ENCODE measurements at places on chromosomes 7 and 10.

DNA sequence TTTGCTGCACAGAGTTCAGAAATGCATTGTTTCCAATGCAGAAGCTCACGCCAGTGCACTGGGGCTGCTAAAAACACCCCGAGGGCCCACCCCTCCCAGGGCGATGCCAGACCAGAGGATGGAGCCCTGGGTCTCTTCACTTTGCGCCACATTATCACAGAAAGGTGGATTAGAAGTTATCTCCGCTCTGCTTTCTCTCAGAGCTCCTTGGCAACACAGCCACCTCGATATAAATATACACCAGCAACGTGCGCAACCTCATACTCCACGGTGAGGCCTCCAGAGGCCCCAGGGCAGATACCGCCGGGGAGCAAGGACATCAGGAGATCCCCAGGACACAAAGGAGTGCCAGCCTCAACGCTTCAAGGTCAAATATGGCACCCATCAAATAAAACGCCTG lies 121.0 kb upstream of the TBX20 start:
- DNase-seq: no peak

DNA sequence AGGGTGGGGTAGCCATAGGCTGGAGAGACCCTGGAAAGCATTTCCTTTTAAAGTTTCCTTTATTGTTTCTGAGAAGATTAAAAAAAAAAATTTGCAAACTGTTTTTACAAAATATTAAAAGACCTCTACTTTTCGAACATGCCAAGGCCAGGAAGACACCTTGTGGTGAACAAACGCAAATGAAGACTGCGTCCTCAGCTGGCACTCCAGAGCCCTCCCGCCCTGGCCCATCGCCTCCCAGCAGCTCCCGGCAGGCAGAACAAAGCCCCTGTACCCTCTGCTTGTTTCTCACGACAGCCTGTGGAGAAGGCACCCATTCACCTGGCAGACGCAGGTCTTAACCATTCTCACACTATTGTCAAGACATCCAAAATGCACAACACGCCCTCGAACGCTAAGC lies 56.4 kb downstream of the ESYT2 start:
- no peak for DNase-seq

DNA sequence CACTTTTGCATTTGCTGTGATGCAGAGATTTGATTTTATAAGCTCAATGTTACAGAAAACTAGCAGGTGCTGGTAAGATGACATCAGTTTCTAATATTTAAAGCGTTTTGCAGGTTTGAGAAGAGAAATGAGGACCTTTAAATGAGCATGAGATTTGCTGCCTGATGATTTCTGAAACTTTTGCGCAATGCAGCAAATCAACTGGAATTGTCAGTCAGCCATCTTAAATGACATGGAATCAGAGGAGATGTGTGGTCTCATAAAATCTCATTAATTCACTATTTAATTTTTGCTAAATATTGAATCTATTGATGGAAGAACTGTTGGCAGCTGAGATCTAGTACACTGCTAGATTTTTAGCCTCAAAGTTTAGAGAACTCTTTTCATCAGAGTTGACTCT lies 3.9 kb downstream of the RBM17 start:
- no peak for DNase-seq

DNA sequence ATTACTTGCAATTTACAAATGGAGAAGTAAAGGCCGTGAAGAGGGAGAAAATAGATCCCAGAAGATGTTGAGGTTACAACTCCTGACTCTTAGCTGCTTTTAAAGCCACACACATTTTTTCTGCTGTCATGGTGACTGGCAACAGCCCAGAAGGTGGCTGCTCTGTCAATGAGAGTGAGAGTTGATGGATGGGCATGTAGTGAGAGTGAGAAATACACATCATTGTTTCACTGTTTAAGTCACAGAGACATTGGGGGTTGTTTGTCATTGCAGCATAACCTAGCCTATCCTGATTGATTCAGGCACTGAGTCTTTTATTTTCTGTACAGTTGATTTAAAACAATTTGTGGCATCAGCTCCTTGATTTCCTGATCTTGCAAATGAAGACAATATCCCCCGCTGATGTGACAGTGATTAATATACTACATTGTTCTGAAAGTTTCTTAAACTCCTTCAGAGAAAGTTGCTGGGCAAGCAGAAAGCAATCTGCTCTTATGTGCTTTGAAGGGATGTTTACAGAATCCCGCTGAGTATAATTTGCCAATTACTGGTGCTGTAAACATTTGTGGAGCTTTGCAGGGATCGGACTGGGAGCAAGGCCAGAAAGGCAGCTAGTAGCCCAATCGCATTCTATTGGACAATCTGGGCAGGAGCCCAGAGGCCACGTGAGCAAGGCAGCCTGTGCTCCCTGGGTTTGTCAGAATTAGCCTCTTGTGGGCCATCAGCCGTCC lies 229.6 kb downstream of the PRPF18 start:
- DNase-seq: no peak

GRCh38 chr7:50068850-50069551 lies 24.0 kb downstream of the ZPBP start:
- DNase-seq: no peak

DNA sequence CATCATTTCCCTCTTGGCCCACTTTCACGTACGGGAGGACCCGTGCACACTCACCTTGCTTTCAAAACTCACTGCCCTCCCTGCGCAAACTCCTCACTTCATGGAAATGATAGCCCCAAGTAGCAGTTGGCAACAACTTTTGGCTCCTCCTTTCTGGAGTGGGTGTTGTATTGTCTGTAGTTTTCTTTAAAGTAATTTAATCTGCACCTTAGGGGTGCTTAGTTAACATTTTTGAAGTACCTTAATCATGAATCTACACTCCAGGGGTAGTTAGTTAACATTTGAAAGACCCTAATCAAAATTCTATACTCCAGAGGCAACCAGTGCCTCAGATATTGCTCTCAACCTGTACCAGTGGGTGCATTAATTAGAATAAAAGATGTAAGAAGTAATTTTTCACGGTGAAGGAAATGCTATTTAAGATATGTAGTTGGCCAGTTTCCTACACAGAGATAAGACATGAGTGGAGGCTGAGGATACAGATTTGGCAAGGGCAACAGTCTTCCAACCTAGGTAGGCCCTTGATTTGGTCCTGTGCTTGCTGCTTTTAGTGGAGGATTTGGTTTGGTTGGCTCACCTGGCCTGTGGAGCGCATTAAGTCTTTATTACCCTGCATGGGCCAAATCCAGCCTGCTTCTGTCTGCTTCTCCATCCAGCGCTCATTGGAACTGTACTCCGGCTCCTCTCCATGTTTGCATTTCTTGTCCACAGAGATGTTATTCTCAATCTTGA lies 93.0 kb downstream of the EXOC4 start:
- no peak for DNase-seq

GRCh38 chr7:96089511-96089910 lies 232.4 kb downstream of the SLC25A13 start:
- DNase-seq: no peak

DNA sequence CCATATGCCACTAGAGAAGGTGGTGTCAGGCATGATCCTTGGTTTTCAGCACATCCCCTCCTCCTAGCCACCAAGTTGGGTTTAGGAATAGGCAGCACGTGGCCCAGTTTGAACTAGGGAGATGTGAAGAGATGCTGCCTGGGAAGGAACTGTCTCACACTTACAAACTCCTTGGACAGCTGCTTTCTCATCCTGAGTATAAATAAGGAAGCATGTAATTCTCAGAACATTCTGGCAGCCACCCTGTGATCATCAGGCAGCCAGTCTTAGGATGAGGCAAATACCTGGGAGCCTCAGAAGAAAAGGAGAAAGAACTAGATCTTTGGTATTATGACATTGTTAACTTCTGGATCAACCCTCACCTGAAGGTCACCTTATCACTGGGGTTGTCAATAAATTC lies 21.3 kb upstream of the XPNPEP1 start:
- no peak for DNase-seq

DNA sequence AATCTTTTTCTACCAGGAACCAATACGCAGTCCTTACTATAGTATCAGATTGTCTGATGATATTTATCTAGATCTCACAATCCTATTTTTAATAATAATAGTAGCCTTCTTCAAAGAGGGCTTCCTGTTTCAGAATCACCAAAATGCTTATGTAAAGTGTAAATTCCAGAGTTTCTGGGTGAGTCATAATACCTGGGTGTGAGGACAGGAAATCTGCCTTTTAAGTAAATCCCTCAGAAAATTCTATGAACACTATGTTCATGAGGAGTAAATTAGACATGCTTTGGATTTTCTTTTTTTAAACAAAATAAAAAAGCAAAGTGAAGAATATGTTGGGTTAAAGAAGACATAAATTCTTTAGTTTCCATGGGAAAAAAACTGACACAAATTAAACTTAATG lies 20.5 kb downstream of the DKK1 start:
- no peak for DNase-seq
